B cell (primary cell): ENCODE measurements at places on chromosomes 1 and 21. TPM values are rescaled to one million over a fixed set of nuclear protein-coding genes. Genes with fewer than 3 reads are reported as not detected.

Gene PRELP
- not detected in 2 replicates for total RNA-seq

Gene CFHR2
- total RNA-seq, result not detected in 2 replicates

Gene TMEM53
- total RNA-seq, result 5.3 and 6.8 TPM in 2 replicates

Gene SON
- total RNA-seq, result 441 and 463 TPM in 2 replicates

Gene EPHX1
- 3.7 and 4.2 TPM in 2 replicates for total RNA-seq

Gene ANKRD65
- total RNA-seq, result not detected in 2 replicates

Gene LORICRIN
- 0.39 TPM in 1 of 2 replicates, not detected in the other for total RNA-seq

Gene OR2T1
- not detected in 2 replicates for total RNA-seq

Gene VWA1
- total RNA-seq, result not detected in 2 replicates

Gene COL9A2
- total RNA-seq, result 14.8 and 14.9 TPM in 2 replicates

Gene TNFRSF18
- total RNA-seq, result 33.5 and 38.1 TPM in 2 replicates

Gene CFAP74
- not detected in 2 replicates for total RNA-seq

Gene YBX1
- 314 and 345 TPM in 2 replicates for total RNA-seq

GRCh38 chr1:225660544-225660946 is 7.6 kb upstream of the ENAH start:
- DNase-seq, result peak; percentile 45

GRCh38 chr1:180560200-180560867 is 1.6 kb downstream of the OVAAL start:
- DNase-seq, result no peak

DNA sequence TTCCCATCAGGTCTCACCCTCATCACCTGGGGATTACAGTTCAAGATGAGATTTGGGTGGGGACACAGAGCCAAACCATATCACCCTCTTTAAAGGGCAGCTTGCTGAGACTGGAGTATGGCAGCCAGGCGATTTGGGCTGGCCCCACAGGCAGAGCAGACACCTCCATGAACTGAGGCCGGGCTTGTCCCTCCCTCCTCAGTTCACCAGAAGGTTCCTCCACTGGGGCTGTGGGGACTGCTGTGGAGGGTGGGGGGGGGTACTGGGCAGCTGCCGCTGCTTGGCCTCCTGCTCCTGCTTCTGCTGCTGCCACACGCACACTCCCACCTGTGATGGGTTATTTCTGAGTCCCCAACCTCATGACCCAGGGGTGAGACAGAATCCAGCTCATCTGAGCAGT is 53.9 kb upstream of the PDE9A start:
- DNase-seq, result no peak

DNA sequence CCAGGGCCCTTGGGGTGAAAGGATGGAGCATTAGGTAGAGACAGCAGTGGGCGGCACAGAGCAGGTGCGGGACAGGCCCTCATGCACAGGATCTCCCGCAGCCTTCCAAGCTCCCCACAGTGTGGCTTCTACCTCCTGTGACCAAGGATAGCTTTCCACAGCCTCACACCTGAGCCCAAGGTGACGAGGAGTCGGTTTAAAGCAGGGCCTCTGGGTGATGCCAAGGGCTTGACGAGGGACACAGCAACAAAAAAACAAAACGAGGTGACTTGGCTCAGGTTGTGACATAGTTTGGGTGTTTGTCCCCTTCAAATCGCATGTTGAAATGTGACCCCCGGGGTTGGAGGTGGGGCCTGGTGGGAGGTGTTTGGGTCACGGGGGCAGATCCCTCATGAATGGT is 15.3 kb downstream of the RSPH1 start:
- no peak for DNase-seq

GRCh38 chr1:17120962-17121837 is 1.9 kb upstream of the PADI2 start:
- no peak for DNase-seq

DNA sequence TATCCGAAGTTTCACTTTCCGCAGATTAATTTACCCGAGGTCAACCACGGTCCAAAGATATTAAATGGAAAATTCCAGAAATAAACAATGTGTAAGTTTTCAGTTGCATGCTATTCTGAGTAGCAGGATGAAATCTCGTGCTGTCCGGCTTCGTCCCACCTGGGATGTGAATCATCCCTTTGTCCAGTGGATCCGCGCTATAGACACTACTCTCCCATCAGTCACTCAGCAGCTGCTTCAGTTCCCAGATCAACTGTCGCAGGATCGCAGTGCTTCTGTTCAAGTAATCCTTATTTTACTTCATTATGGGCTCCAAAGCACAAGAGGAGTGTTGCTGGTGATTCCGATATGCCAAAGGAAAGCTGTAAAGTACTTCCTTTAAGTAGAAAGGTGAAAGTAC is 8.3 kb upstream of the LRP8 start:
- DNase-seq, result no peak

- DNase-seq, result no peak
Measured at GRCh38 chr1:155009221-155009711, 6.7 kb downstream of the ZBTB7B start.

- DNase-seq, result no peak
Measured at GRCh38 chr1:184101141-184101540, 49.6 kb downstream of the TSEN15 start.

GRCh38 chr1:195241066-195241465 is 1367.2 kb downstream of the KCNT2 start:
- DNase-seq, result no peak

- no peak for DNase-seq
Measured at GRCh38 chr1:57422271-57423134, 1.4 kb downstream of the DAB1 start.

- no peak for DNase-seq
Measured at GRCh38 chr21:42364304-42364865, 1.9 kb downstream of the TFF1 start.

GRCh38 chr1:77513839-77514763 is 168.4 kb downstream of the ZZZ3 start:
- DNase-seq, result no peak

- DNase-seq, result no peak
Measured at GRCh38 chr1:160397651-160398050, 2.7 kb upstream of the VANGL2 start.

GRCh38 chr1:214550857-214551435 is 456 bp downstream of the PTPN14 start:
- DNase-seq, result no peak

DNA sequence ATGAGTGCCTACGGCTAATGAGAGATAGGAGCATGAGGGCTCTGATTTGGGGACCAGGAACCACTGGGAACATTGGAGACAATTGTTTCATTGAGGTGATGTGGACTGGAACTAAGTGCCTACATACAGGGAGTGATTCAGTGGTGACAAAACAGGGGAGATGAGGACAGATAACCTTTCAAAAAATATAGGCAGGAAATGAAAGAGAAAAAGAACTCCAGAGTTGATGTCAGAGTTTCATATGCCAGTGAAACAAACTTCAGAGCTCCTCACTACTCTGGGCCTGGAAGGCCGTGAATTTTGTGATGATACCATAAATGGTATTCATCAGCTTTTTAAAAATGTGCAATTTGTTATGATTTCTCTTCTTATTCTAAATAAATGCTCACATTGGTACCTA is 39.3 kb downstream of the FASLG start:
- no peak for DNase-seq

- DNase-seq, result no peak
Measured at GRCh38 chr21:16239659-16240265, 510.0 kb downstream of the USP25 start.

GRCh38 chr1:34290831-34291230 is 114.1 kb downstream of the C1orf94 start:
- no peak for DNase-seq

DNA sequence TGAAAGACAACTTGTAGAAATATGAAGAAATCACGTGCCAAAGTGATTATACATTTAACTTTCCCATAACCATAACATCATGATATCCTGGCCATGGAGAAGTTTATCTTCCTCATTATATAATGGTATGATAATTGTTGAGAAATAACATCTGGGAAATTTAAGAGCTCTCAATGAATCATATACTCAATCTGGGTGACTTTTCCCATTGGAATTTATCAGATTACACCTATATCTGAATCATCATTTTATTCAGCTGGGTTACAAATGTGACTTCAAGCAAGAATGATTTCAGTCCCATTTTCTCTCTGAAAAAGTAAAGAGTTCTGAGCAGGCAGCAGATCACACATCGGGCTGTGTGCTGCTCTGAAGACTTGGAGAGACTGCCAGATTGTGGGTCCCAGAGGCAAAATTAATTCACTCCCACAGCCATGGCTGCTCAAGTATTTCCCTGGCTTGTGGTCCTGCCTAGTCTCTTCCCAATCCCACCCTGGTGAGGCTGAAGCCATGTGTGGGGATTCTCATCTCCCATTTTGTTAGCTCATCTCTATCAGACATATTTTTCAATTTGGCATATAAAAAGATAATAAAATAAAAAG is 278.0 kb downstream of the MRPL39 start:
- DNase-seq, result no peak

GRCh38 chr1:890661-891060 is 33.1 kb upstream of the SAMD11 start:
- DNase-seq, result no peak
